ENCODE measurements at places on chromosomes 3 and 15.
A peak's percentile ranks its signal among the peaks of the same experiment; 100 is the strongest.

DNA sequence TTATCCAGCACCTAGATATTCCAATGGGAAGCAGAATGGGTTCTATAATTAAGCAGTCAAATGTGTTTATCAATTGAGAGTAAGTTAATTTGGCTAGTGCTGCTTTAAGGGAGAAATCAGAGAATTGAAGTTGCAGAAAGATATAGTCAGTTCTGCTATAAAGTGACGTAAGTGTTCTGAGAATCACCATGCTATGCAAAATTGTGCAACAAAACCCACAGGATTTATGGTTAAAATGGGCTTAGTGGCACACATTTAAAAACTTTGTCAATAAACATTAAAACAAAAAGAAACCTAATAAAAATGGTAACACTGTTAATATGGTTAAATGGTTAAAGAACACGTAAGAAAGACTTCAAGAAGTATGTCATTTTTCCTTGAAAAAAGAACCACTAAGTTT lies 74.5 kb downstream of the TMEM108 start:
- H3K27ac ChIP-seq, result no peak overlapping the region
- no peaks in the 10 kb centered on the region for H3K4me1 ChIP-seq
- no peaks in the 10 kb centered on the region for H3K36me3 ChIP-seq
- H3K27me3 ChIP-seq, result no peaks in the 10 kb centered on the region

GRCh38 chr3:115081444-115081843 lies 65.6 kb downstream of the ZBTB20 start:
- DNase-seq, result no peak
- H3K4me3 ChIP-seq, result no peak overlapping the region
- H3K27me3 ChIP-seq, result no peaks in the 10 kb centered on the region
- no peaks in the 10 kb centered on the region for H3K36me3 ChIP-seq
- H3K4me1 ChIP-seq, result no peaks in the 10 kb centered on the region

DNA sequence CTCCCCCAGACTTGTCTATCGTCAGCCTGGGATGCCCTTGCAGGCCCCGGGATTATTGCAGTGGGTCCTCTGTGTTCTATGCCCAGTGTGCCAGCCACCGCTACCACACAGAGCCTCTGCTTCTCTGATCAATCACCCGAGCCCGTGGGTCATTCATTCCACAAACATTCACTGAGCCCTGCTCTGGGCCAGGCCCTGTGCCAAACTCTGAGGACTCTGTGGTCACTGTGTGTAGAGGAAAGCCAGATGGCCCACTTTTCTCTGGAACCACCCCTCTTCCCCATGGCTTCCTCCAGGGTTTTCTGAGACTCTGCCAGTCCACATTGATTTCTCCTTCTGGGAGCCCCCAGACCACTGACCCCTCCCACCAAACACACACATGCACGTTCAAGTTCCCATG lies 55.5 kb downstream of the BSN start:
- no peak overlapping the region for H3K4me3 ChIP-seq
- H3K4me1 ChIP-seq, result peaks cover 8% of the 10 kb centered on the region
- no peak overlapping the region for H3K27ac ChIP-seq
- H3K36me3 ChIP-seq, result no peaks in the 10 kb centered on the region
- no peak for DNase-seq

DNA sequence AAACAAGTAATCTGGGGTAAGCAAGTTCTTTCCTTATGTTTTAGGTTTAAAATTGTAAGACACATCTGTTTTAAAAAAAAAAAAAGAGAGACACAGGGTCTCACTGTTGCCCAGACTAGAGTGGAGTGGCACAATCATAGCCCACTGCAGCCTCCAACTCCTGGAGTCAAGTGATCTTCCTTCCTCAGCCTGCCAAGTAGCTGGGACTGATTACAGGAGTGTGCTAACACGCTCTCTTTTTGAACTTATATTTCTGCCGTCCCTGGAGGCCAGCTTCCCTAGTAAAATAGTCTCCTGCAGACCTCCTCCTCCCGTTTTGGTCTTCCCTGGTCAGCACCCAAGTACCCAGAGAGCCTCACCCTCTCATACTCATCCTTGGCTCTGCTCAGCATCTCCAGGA lies 35.5 kb downstream of the DCP1A start:
- no peak overlapping the region for H3K27ac ChIP-seq
- H3K27me3 ChIP-seq, result no peaks in the 10 kb centered on the region
- no peak overlapping the region for H3K4me3 ChIP-seq
- no peak for DNase-seq

- no peak overlapping the region for H3K4me3 ChIP-seq
- no peaks in the 10 kb centered on the region for H3K36me3 ChIP-seq
- peaks cover 15% of the 10 kb centered on the region for H3K4me1 ChIP-seq
- no peak for DNase-seq
Measured at GRCh38 chr15:97981758-97982157, 21.3 kb downstream of the ARRDC4 start.

GRCh38 chr15:46938169-46938568 lies 779.1 kb upstream of the SEMA6D start:
- no peaks in the 10 kb centered on the region for H3K27me3 ChIP-seq
- H3K27ac ChIP-seq, result no peak overlapping the region
- H3K4me1 ChIP-seq, result no peaks in the 10 kb centered on the region
- H3K36me3 ChIP-seq, result no peaks in the 10 kb centered on the region
- no peak for DNase-seq

DNA sequence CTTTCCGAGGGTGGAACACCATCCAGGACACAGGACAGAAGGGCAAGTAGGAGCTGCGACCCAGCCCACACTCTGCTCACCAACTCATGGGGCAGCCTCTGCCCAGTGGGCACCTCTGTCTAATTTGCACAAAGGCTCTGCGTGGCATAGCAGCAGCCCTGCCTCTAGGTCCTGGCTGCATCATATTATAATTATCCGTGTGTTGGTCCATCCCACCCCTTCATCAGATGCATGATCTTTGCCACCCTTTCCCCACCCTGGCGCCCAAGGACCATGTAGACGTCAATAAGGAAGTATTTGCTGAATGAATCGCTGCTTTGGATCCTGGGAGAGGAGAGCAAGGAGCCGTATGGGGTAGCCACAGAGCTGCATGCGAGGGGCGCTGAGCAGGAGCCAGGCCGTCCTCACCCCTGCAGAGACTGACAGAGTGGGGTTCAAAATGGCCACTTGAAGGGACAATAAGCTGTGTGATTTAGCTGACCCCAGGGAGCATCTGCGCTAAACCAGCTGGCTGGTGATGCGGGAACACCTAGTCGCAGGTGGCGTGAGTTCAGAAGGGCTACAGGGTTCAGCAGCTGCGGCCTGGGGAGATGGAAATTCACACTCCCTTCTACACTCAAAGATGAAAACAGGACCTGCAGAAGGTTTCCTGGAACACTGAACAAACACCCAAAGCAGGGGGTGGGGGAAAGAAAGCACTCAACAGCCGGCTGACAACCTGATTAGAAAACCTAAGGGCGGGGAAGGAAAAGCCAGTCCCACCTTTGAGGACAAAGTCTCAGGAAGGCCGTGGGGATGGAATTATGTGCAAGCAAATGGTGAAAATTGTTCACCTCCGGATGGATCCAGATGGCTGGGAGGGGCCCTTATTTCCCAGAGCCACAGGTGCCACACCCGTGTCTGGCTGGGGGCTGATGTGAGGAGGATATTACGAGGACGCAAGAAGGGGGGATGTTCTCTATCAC lies 6.4 kb downstream of the MGLL start:
- H3K27me3 ChIP-seq, result no peaks in the 10 kb centered on the region
- DNase-seq, result no peak
- H3K4me1 ChIP-seq, result peaks cover 41% of the 10 kb centered on the region
- H3K4me3 ChIP-seq, result no peak overlapping the region

DNA sequence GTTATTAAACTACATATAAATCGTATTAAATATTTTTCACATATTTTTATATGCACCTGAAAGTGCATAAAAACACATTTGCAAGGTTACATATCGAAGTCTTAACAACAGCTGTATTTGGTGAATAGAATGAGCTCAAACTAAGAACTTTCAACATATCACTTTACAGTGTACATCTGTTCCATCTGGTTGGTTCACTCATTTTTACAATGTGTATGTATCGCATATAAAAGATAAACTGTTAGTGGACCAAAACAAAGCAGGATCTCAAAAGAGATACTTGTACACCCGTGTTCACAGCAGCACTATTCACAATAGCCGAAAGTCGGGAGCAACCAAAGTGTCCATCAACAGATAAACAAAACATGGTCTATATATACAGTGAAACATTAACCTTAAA lies 55.8 kb downstream of the TBL1XR1 start:
- H3K36me3 ChIP-seq, result no peaks in the 10 kb centered on the region
- no peak for DNase-seq
- H3K4me1 ChIP-seq, result peaks cover 18% of the 10 kb centered on the region
- H3K4me3 ChIP-seq, result no peak overlapping the region

DNA sequence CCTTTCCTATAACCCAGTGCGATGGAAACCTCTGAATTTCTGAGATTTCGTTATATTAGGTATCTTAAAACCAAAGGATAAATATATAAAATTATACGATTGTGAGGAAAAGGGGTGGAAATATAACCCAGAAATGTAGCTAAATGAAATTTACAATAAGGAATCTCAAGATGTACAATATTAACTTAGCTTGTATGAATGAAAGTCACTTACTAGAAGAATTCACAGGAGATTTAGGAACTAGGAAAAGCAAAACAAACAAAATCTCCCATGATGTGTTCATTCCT lies 159.2 kb downstream of the USP13 start:
- DNase-seq, result no peak
- H3K4me3 ChIP-seq, result no peak overlapping the region
- H3K4me1 ChIP-seq, result peaks cover 3% of the 10 kb centered on the region
- H3K36me3 ChIP-seq, result no peaks in the 10 kb centered on the region
- H3K27me3 ChIP-seq, result no peaks in the 10 kb centered on the region

DNA sequence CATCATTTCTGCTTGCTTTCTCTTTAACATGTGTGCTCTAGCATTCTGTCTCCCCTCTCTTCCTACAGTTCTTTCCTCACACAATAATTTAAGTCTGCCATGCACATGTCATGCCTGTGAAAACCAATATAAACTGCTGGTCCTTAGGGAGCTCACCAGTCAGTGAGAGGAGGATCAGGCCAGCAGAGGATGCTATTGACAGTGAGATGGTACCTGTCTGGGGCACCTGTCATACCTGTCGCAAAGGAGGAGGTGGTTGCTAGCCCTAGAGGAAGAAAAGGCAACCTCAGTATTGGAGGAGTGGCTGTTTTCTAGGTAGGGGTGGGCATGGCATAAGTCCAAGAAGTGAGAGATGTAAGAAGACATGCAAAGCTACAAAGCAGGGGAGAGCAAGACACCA lies 194.6 kb downstream of the GABRG3 start:
- H3K4me1 ChIP-seq, result no peaks in the 10 kb centered on the region
- no peaks in the 10 kb centered on the region for H3K36me3 ChIP-seq
- no peaks in the 10 kb centered on the region for H3K27me3 ChIP-seq
- H3K4me3 ChIP-seq, result no peak overlapping the region
- no peak for DNase-seq

DNA sequence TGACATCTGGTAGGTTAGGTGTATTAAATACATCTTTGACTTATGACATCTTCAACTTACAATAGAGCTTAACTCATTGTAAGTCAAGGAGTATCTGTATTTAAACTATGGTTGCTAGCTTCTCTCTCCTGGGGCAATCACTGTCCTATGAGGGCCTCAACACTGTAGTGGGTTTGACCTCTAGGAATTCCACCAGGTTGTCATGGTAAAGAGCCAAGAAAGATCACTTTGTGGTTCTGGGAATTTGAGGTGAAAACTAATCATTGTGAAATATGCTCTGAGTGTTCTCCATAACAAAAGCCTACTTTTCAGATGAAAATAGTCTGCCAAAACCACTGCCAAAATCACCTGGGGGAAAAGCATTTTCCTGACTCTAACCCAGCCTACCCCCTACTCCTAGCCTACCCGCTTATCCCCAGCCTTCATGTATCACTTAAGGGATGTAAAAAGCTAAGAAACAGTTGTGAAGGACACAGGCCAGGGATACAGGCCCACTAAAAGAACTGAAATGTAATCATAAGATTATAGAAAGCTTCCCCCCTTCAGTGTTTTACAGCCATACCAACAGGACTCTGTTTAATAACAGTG lies 723.8 kb downstream of the MECOM start:
- H3K4me1 ChIP-seq, result no peaks in the 10 kb centered on the region
- no peak overlapping the region for H3K4me3 ChIP-seq
- no peaks in the 10 kb centered on the region for H3K27me3 ChIP-seq
- H3K36me3 ChIP-seq, result no peaks in the 10 kb centered on the region

DNA sequence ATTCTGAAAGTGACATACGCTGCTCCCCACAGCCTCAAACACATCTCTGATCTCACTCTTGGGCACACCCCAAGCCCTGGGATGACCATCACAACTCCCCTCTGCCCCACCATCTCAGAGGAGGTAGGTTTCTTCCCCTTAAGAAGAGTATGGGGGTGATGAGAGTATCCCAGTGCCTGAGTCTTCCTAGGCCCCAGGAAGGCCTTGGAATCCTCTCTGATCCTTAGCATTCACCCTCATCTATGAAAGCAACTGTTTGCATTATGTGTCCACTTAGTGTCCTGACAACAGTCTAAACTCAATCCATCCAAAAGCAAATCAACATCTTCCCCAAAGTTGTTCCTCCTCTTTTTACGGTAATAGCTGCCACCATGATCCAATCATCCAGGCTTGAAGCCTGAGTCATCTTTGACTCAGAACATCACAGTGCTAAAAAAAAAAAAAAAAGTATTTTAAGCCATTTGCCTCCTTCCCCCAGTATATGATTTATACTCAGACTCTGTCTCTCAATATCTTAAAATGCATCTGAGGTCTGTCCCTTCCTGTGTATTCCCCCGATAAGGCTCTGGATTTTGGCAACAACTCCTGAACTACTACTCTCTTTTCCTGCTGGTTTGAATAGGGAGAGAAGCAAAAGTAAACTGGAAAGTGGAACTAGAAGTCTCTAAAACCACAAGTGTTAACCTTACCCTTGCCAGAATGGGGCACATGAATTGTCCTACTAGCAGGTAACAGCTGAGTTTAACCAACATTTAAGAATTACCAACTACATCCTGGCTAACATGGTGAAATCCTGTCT lies 22.5 kb downstream of the POPDC2 start:
- H3K4me3 ChIP-seq, result no peak overlapping the region
- peak overlapping the region; percentile 78 for H3K27ac ChIP-seq
- no peak for DNase-seq
- peaks cover 26% of the 10 kb centered on the region for H3K4me1 ChIP-seq
- no peaks in the 10 kb centered on the region for H3K36me3 ChIP-seq
- H3K27me3 ChIP-seq, result no peaks in the 10 kb centered on the region
